Naive thymus-derived CD4-positive, alpha-beta T cell (primary cell): ENCODE measurements at places on chromosomes 5 and 9. TPM values are rescaled to one million over a fixed set of nuclear protein-coding genes. Genes with fewer than 3 reads are reported as not detected.

- no peak for DNase-seq
Measured at GRCh38 chr5:97418462-97418861, 235.4 kb upstream of the RIOK2 start.

DNA sequence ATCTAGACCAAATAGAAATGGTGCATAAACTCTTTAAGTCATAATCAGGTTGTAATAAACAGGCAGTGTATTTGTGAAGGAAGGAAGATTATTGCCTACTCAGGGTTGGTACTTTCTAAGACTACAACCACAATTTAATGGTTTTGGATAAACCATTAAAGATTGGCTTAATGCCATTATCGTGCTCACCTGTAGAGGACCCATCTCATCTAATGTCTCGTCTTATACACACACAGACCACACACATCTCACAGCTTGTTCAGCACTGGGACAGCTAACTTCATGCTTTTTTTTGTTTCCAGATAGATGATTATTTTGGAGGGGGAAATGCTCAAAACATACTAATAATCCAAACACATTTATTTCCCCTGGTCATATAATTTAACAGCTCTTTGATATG lies 175.7 kb upstream of the SLC12A2 start:
- DNase-seq, result no peak

GABRA1 gene
- not detected for total RNA-seq

DNA sequence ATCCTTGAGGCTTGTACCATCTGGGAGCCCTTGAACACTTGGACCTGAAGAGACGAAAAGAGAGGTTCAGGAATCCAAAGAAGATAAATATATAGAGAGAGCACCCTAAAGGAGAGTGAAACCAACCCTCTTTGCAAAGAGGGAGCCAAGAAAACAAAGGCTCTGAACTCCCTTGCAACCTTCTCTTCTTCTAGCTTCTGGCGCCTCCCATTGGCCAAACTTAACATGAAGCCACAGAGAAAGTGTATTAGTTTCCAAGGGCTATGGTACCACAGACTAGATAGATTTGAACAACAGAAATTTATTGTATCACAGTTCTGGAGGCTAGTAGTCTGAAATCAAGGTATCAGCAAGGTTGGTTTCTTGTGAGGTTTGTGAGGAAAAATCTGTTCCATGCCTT lies 175.1 kb downstream of the HCN1 start:
- DNase-seq, result no peak

DNA sequence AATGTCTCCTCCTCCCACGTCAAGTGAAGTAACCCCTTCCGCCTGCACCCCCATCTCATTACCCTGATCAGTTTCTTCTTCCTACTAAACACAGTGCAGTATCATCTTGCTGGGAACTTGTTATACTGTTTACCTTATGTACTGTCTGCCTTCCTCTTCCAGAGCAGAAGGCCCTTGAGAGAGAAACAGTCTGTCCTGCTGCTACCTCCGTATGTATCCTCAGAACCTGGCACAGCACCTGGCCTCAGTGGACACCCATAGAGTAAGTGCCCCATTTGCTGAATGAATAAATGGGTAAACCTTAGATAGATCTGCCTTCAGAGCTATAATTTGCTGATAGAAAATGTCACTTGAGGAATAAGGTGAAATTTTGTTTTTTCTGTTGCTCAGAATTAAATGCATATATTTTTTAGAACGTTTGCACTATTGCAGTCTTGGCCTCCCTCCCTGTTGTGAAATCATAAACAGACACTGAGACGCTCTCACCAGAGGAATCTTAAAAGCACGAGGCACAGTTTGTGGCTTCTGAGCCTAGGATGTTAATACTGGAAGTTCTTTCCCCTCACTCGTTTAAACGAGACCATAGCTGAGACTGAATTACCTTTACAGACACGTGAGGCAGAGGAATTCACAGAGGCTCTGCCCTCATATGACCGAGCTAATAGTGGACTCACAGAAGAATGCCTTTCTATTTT lies 223.1 kb upstream of the DAP start:
- DNase-seq, result no peak

ADRB2 gene
- 1.1 TPM for total RNA-seq

C9orf50 gene
- not detected for total RNA-seq

- DNase-seq, result no peak
Measured at GRCh38 chr5:102279711-102280110, 16.4 kb downstream of the SLCO4C1 start.

GRCh38 chr5:124102486-124102885 lies 590.5 kb downstream of the CSNK1G3 start:
- DNase-seq, result no peak

DNA sequence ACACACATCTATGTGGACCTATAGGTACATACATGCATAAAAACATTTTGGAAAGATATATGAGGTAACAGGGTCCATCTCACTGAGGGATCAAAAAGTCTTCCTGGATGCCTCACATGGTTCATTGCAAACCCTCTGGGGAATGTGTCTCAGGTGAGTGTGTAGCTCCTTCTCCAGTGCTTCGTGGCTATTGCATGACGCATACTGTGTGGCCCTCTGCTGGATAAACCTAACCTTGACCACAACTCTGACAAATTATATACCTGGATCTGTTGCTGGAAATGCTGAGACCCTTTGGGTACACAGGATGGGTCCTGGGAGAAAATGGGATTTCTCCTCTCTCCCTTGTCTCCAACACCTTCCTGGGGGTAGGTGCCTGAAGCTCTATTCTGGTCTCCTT lies 91.9 kb downstream of the JAKMIP2 start:
- DNase-seq, result no peak

OBP2B gene
- total RNA-seq, result not detected

DNA sequence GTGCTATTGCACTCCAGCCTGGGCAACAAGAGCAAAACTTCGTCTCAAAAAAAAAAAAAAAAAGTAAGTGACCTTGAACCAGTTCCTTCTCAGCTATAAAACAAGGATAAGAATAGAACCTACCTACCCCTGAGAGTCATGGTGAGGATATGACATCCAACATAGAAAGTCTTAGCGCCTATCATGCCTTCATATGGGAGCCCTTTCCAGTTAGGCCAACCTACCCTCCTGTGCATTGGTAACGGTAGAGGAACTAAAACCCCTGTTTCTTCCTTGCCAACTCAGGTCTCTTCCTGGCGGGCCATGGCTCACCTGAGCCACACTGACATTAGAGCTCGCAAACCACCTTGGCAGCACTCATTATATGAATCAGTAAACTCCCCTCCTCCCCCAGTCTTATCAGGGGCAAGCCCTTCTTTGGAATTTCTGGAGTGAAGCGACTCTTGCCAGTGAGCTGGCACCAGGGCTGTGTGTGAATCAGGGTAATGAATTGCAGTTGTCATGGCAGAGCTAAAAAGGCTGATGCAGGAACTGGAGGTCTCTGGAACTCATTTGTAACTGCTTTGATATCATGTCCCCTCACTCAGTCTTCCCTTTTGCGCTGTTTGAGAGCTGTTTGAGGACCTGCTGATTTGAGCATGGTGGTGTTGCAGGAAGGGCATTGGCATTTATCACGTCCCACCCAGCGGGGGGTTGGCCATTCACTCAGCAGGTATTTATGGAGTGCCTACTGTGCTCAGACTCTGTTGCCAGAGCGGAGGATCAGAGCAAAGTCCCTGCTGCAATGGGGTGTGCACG lies 10.3 kb downstream of the WWC1 start:
- DNase-seq, result no peak

- DNase-seq, result no peak
Measured at GRCh38 chr5:86909418-86910295, 291.9 kb downstream of the COX7C start.
